T-helper 2 cell (primary cell): ENCODE measurements at places on chromosomes 13 and 19.
A peak's percentile ranks its signal among the peaks of the same experiment; 100 is the strongest.

DNA sequence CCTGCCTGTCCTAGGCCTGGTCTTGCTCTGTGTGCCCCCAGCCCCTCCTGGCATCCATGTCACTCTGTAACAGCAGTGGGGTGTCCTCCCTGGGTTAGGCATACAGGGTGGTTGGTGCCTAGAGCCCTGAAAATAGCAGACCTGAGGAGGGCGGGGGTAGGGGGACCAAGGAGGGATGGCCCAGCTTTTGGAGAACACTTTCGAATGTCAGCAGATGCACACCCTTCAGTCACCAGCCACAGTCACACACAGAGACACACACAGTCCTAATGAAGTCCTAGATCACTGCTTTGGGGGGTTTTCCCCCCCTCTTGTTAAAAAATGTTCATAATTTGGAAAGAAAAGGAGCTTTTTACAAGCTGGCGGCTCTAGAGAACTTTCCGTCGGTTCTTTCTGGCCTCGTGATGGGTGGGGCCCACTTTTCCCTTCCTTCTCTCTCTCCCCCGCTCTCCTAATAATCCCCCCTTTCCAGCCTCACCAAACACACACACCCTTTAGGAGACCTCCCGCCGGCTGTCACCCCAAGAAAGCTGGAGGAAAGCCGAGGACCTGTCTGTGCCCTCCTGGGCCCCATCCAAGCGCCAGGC is 47.9 kb downstream of the LYL1 start:
- DNase-seq = no peak

DNA sequence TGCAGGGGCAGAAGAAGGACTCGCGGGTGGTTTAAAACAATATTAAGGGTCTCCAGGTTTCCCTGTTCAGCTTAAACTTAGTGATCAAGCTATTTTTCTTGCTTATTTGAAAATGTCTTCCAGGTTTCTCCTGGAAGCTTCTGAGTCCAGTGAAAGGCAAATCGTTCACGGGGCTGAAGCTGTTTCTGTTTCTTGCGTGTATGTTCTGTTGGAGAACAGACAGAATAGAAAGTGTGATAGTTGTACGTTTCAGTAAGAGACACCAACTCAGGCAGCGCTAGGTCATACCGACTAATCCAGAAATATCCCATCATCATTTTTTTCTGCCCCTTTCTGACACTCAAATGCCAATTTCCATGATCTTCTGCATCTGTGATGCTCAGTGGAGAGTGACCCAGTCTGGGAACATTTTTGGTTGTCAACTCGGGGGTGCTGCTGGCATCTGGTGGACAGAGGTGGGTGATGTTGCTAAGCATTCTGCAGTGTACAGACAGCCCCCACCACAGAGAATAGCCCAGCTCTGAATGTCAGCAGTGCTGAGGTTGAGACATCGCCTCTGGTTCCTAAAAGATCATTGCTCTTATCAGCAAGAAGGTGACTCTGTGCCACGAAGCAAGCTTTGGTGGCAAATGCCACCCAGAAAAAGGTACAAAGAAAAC is 4.3 kb downstream of the KLF2 start:
- peak; percentile 82 for DNase-seq

DNA sequence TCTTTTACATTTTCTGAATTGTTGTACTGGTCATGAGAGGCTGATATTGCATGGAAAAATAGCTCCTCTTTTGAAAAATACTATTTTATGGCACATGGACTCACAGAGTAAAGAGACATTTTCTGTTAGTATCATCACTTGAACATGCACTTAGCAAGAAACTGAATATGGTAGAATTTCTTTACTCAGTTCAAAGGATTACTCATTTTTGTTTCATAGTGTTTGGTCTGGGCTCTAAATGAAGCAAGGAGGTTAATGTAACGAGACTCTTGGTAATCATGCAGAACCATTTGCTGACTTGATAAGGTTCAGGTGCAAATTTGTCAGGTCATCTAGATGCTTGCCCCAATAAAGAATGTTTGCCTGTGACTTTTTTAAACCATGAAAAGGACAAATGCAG is 63.2 kb downstream of the GPC6 start:
- DNase-seq = no peak

- no peak for DNase-seq
Measured at GRCh38 chr19:30323904-30324303, 48.3 kb upstream of the ZNF536 start.

- DNase-seq = no peak
Measured at GRCh38 chr19:30799865-30800755, 427.9 kb downstream of the ZNF536 start.

GRCh38 chr13:66036636-66037035 is 1193.5 kb downstream of the PCDH9 start:
- no peak for DNase-seq

DNA sequence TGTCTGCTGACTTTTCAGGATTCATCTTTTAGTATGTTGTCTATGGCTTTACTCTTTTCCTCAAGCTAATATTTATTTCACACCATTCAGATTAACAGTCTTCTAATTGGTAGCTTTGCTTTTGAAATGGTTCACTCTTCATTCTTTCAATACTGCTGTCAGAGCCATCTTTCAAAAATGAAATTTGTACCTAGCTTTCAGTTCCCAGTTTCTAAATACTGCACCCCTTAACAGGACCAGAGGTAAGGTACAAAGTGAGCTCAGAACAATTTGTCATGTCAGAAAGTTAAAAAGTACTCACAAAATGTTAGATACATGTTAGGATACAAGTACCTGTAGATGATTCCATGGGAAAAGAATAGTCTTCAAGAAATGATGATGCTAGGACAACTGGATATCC is 83.0 kb downstream of the FNDC3A start:
- DNase-seq = no peak

DNA sequence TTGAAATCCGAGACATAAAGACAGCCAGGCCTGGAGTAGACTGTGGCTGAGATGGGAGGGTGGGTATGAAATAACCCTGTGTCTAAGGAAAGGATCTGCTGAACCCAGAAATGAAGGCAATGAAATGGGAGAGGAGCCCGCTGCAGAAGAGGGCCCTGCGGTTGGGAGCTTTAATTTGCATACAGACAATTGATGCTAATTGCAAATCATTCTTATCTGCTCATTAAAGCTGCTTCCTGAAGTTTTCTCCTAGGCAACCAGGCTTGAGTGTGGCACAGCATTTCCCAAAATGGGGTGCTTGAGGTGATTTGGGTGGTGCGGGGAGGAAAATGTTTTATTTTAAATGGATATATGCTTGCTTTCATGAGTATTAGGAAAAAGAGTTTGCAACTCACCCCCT is 55.4 kb downstream of the DPF1 start:
- no peak for DNase-seq
